Karpas-422 (cell line): ENCODE measurements at places on chromosomes 11 and 22. TPM values are rescaled to one million over a fixed set of nuclear protein-coding genes. Genes with fewer than 3 reads are reported as not detected.

The MS4A3 gene
- total RNA-seq = not detected in 2 replicates

DNA sequence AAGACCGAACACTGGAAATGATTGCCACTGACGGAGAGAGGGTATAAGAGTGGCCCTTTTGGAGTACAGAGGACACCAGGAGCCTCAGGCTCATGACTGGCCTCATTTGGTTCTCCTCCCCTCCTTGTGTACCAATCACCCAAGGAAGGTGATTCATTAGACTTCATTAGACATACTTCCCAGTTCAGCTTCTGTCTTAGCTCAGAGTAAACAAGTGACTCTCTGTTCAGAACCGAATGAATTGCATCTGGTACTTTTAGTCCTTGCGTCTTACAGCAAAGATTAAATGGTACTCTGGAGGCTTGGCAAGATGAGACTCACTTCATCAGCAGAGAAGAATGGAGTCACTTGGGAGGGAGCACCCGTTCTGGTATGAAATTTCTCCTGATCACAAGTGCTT, 75.2 kb downstream of the ZNRF3 start:
- H3K4me1 ChIP-seq = peaks cover 6% of the 10 kb centered on the region; the same call in 1 of the 2 replicates
- no peaks in the 10 kb centered on the region for H3K36me3 ChIP-seq
- H3K27ac ChIP-seq = no peak overlapping the region
- no peak for DNase-seq
- H3K27me3 ChIP-seq = no peaks in the 10 kb centered on the region

DNA sequence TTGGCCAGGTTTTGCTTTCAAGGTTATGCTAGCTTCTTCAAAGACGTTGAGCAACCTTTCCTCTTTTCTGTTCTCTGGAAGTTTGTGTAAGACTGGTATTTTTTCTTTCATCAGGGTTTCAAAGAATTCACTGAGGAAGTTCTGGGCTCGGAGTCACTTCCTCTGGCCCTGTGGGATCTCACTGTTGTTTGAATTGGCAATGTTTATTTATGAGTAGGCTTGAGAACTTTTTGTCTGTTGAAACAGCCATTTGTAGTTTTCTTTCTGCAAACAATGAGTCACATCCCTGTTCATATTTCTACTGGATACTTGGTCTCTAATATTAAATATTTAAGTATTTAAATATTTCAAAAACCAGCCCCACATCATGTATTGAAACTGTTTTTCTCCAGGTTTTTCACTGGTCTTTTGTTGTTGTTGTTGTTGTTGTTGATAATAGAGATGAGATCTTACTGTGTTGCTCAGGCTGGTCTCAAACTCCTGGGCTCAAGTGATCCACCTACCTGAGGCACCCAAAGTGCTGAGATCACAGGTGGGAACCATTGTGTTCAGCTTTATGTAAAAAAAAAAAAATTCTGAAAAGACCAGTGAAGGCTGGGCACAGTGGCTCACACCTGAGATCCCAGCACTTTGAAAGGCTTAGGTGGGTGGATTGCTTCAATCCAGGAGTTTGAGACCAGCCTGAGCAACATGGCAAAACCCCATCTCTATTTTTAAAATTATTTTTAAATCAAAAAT, 26.9 kb downstream of the SUSD2 start:
- no peak overlapping the region for H3K4me3 ChIP-seq
- H3K27ac ChIP-seq = no peak overlapping the region
- H3K27me3 ChIP-seq = no peaks in the 10 kb centered on the region
- H3K4me1 ChIP-seq = peaks cover 25% of the 10 kb centered on the region
- no peaks in the 10 kb centered on the region for H3K36me3 ChIP-seq
- DNase-seq = no peak

DNA sequence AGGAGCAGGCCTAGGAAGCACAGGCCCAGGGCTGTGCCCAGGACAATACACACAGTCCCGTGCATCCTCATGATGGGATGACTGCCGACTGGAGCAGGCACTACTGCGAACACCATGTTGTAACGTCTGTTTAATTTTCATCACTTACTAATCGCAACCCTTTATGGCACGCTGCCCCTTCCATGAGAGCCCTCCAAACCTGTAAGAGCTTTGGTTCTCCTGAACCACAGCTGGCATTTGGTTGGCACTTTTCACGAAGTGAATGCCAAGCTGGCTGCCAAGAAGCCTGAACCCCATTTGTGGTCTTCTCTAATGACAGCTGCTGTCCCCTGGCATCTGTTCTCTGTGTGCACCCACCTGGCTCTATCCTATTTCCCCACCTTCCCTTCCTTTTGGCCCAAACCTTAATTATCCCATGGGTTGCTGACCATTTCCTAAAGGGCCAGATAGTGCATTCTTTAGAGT, 36.5 kb downstream of the APOL1 start:
- no peaks in the 10 kb centered on the region for H3K4me1 ChIP-seq
- H3K36me3 ChIP-seq = peaks cover 21% of the 10 kb centered on the region
- no peak for DNase-seq
- H3K4me3 ChIP-seq = no peak overlapping the region
- H3K27me3 ChIP-seq = no peaks in the 10 kb centered on the region
- no peak overlapping the region for H3K27ac ChIP-seq

- no peaks in the 10 kb centered on the region for H3K4me1 ChIP-seq
- no peaks in the 10 kb centered on the region for H3K27me3 ChIP-seq
- no peaks in the 10 kb centered on the region for H3K36me3 ChIP-seq
- DNase-seq = no peak
- H3K4me3 ChIP-seq = no peak overlapping the region
Observed at GRCh38 chr22:17675584-17675983, 37.0 kb downstream of the BCL2L13 start.

- no peak for DNase-seq
- H3K36me3 ChIP-seq = no peaks in the 10 kb centered on the region
- H3K27me3 ChIP-seq = no peaks in the 10 kb centered on the region
- H3K4me3 ChIP-seq = no peak overlapping the region
- no peaks in the 10 kb centered on the region for H3K4me1 ChIP-seq
Observed at GRCh38 chr11:37595845-37596244, 997.8 kb upstream of the RAG2 start.
